Stimulated activated CD8-positive, alpha-beta memory T cell treated with anti-CD3 and anti-CD28 coated beads, Interleukin-4, amount 100 ng/mL, for 1 hour (primary cell): ENCODE measurements at places on chromosomes 13 and 19.

GRCh38 chr19:53365899-53366493 is 491 bp downstream of the ZNF525 start:
- DNase-seq = peak; percentile 6

DNA sequence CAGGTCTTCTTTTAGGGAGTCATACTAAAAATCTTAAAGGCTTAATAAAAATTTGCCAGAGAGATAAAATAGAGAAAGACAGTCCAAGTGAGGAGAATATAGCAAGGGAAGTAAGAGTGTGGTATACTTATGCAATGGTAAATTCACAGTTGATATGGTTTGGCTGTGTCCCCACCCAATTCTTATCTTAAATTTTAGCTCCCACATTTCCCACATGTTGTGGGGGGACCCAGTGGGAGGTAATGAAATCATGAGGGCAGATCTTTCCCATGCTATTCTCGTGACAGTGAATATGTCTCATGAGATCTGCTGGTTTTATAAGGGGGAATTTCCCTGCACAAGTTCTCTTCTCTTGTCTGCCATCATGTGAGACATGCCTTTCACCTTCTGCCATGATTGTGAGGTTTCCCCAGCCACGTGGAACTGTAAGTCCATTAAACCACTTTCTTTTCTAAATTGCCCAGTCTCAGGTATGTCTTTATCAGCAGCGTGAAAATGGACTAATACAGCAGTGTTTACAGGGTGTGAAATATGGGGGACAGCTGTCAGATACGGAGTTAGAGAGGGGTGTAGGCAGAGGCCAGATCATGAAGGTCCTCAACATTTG is 115.4 kb downstream of the UGGT2 start:
- no peak for DNase-seq

DNA sequence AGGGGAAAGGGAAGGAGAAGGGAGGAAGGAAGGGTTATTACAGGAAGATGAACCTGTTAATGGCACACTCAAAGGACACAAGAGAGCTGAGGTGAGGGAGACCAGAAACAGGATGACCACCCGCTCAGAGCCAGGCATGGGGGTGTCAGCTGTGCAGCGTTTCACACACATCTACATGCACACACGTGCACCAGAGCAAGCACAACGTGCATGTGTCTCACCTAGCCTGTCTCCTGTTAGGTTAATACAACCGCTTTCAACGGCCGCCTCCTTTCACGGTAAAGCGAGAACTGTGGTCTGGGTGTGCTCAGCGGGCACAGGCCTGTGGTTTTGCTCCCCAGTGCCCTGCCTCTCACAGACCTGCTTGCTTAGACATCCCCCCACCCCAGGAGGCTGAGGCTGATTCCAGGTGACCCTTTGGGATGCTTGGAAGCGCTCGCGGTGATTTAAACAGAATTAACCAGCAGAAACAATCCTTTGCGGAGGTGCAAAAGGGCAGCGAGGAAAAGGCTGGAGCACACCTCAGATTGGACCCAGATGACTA is 27.4 kb downstream of the IRS2 start:
- DNase-seq = no peak

GRCh38 chr13:42553098-42554046 is 20.6 kb upstream of the TNFSF11 start:
- DNase-seq = no peak

DNA sequence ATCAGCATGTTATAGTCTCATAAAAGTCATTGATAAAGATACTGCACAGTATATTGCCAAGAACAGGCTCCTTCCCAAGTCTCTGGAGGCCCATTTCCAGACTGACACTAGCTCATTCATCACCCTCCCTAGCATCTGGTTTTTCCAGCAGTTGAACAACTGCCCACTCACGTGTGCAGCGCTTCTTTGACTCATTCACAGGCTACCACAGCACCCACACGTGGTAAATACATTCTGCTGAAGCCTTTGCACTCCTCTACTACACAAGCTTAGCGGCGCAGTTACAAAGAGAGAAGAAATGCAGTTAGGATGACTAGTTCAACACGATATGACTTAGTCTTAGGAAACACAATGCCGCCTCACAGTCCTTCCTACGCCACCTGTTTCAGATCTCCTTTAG is 87.7 kb downstream of the DOCK9 start:
- no peak for DNase-seq

- no peak for DNase-seq
Observed at GRCh38 chr19:4081441-4082129, 14.9 kb upstream of the ZBTB7A start.

DNA sequence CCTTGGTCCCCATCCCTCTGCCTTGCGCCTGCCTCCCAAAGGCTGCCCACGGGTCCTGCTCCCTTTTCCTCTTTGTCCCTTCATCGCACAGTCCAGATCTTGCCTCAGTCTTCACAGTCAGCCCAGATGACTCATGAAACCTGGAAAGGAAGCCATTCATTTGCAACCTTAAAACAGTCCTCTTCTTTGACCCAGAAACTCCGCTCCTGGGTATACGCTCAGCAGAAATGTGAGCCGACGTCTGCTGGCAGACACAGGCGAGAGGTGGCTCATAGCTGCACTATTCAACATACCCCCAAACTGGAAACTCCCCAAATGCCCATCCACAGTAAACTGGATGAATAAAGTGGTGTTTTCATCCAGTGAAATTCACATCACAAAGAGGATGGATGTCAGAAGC is 13.6 kb upstream of the PEPD start:
- DNase-seq = no peak

- no peak for DNase-seq
Observed at GRCh38 chr13:52118595-52118994, 10.3 kb downstream of the NEK5 start.

GRCh38 chr13:27362064-27362751 is 62.2 kb upstream of the GTF3A start:
- DNase-seq = peak; percentile 65

DNA sequence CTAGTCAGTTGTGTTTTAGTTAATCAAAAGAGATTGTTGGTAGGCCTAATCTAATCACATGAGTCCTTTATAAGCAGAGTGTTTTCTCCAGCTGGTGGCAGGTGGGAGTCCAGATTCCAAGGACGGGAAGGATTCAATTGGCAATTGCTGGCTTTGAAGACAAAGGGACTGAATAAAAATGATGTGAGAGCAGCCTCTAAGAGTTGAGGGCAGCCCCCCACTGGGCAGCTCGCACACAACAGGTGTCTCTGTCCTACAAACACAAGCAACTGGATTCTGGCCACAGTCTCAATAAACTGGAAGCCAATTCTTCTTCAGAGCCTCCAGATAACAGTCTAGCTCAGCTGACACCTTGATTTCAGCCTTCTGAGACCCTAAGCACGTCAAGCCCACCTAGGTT is 915.2 kb downstream of the PCDH9 start:
- no peak for DNase-seq

GRCh38 chr19:858868-859843 is at the start of gene CFD:
Gene CFD (plus strand): TSS chr19:859664. CDS start chr19:859690, 26 bp downstream.
- DNase-seq = no peak

GRCh38 chr19:6811906-6812305 is 39.4 kb downstream of the VAV1 start:
- DNase-seq = no peak

DNA sequence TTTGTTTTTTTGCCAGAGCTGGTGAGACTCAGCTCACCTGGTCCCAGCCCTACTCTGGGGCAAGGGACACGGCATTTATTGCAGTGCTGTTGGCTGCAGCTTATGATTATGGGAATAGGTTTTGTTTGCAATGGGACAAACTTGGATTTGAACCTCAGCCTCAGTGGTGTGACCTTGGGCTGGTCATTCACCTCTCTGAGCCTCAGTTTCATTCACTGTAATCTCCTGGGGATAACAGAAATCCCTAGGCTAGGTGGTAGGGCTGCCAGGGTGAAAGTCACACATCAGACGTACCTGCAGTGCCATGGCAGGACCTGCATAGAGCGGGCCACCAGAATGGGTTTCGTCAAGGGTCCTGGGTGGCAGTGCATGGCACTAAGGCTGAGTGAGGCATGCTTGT is 73.7 kb upstream of the MEDAG start:
- no peak for DNase-seq

- no peak for DNase-seq
Observed at GRCh38 chr13:30859326-30859725, 46.7 kb upstream of the MEDAG start.

DNA sequence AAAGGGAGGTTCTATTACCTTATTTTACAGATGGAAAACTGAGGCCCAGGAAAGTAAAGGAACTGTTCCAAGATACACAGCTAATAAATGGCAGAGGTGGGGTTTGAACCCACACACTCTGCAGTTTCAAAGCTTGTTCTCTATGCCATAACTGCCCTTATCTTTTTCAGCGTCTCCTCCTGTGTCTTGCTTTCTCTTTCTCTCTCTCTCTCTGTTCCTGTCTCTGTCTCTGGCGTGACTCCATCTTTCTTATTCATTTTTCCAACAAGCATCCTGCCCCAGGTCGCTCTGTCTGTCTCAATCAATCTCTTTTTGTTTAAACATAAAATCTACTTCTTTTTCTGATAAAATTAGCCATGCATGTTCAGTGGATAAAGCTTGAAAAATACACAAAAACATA is 3.2 kb upstream of the IFNL4 start:
- DNase-seq = no peak

- DNase-seq = no peak
Observed at GRCh38 chr19:44623626-44624025, 10.3 kb downstream of the IGSF23 start.

- DNase-seq = no peak
Observed at GRCh38 chr19:19489804-19490204, 25.5 kb downstream of the TSSK6 start.

DNA sequence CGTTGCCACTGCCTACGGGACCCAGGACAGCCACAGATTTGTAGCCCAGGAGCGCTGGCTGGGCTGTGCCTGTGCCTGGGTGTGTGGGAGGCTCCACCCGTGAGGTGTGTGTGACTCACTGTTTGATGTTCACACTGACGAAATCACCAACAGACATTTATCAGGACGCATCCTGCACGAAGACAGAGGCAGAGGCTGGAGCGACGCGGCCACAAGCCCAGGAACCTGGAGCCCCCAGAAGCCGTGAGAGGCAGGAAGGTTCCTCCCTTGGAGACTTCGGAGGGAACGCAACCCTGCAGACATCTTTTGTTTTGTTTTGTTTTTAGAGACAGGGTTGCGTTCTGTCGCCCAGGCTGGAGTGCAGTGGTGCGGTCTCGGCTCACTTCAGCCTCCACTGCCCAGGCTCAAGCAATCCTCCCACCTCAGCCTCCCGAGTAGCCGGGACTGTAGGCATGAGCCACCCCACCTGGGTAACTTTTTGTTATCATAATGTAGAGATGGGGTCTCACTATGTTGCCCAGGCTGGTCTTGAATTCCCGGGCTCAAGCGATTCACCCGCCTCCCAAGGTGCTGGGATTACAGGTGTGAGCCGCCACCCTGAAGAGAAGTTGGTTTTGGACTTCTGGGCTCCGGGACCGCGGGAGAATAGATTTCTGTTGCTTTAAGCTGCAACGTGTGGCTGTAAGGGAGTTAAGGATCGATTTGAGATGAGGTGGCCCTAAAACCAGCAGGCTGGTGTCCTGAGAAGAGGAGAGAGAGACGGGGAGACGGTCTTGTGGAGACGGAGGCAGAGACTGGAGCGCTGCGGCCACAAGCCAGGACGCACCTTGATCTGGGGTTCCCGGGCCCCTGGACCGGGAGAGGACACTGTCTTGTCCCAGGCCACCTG is 24.9 kb upstream of the WDR18 start:
- DNase-seq = no peak

DNA sequence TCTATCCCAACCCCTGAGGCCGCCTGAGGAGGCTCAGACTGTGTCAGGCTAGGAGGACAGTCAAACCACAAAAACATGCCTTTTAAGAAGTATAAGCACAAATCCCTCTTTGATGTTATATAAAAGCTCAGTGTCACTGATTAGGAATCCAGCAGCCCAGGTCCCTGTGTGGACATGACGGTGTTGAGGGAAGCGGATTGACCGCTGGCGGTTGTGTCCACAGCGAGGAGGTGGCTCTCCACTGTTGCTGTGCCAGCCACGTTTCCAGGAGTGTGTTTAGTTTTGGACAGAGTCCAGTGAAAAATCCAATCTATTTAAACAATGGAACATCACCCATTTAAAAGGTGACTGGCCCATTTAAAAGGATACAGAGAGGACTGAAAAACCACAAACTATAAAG is 7.5 kb upstream of the GJA3 start:
- no peak for DNase-seq

DNA sequence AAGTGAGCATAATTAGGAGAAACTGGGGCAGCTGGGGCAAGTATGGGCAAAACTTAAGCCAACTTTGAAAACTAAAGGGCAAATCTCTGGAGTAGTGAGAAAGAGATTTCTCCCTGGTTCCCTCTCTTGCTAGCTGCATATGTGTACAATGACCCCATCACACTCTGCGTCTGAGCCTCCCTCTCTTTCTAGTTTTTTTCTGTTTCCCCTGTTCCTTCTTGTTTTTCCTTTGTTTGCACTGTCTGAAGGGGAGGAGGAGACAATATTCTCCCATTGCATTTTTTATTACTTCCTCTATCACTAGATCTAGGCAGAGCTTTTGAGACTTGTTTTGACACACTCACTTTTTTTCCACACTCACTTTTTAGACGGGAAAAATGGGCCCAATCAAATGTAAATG is 11.2 kb upstream of the CLDN10 start:
- no peak for DNase-seq

- DNase-seq = no peak
Observed at GRCh38 chr13:46143184-46143701, 38.4 kb upstream of the CPB2 start.

- DNase-seq = no peak
Observed at GRCh38 chr13:23956106-23956505, 58.8 kb upstream of the C1QTNF9B start.

DNA sequence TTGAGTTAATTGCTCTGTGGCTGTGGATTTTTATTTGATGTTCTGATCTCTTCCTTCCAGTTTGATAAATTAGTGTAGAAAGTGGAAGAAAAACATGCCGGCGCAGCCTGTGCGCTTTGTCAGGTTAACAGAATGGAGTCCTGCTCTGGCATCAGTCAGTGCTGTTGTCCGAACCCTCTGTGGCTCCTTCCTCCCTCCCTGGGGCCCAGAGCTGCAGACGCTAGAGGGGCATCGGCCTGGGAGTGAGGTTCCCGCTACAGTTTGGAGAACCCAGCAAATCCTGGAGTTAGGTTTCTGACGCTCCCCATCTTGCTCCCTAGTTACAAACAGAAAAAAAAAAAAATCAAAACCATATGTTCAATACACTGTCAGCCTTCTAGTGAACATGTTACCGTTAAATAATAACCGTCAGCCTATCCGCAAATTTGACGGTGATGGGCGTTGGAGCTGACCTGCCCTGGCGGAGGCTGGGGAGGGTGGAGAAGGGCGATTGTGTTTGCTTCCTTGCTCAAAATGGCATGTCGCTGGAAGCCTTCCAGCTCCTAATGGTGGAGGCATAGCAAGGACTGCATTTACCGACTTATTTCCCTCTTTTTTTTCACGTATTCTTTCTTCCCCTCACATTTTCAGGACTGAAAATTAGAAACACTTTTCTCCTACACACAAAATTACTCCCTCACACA is 13.6 kb downstream of the MBNL2 start:
- no peak for DNase-seq

- DNase-seq = no peak
Observed at GRCh38 chr19:16470911-16471811, 609 bp downstream of the EPS15L1 start.

DNA sequence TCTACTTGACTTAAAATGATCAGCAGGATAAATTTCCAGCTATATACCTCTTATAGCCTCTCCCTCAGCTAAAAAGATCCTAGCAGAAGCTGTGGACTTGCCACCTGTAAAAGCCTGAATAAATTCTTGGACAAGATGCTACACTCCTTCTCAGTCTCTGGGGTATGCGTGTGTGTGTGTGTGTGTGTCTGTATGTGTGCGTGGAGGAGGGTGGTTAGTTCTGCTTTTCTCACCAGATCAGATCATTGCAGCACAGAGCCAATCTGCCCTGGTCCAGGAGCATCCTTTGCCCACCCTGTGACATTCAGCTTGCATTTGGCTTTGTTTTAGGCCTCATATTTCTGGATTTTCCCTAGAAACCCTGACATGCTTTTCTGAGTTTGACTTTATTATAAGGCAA is 438.3 kb downstream of the RFC3 start:
- DNase-seq = no peak
